ENCODE measurements at places on chromosomes 2 and 18. TPM values are rescaled to one million over a fixed set of nuclear protein-coding genes. Genes with fewer than 3 reads are reported as not detected.

SPATA3 gene
- not detected for total RNA-seq

CSRNP3 gene
- total RNA-seq, result not detected

TRABD2A gene
- total RNA-seq, result 14.0 TPM

REG3G gene
- not detected for total RNA-seq

PSD4 gene
- 12.6 TPM for total RNA-seq

RPRM gene
- 0.05 TPM for total RNA-seq

DHRS9 gene
- total RNA-seq, result 3.3 TPM

RAB27B gene
- 13.1 TPM for total RNA-seq

RESP18 gene
- not detected for total RNA-seq

PDCL3 gene
- total RNA-seq, result 38.0 TPM
